Stimulated activated CD4-positive, alpha-beta T cell treated with anti-CD3 and anti-CD28 coated beads, Interleukin-12 subunit alpha, Interleukin-12 subunit beta, amount 100 ng/mL, for 24 hours (primary cell): ENCODE measurements at places on chromosomes 7 and 10.

DNA sequence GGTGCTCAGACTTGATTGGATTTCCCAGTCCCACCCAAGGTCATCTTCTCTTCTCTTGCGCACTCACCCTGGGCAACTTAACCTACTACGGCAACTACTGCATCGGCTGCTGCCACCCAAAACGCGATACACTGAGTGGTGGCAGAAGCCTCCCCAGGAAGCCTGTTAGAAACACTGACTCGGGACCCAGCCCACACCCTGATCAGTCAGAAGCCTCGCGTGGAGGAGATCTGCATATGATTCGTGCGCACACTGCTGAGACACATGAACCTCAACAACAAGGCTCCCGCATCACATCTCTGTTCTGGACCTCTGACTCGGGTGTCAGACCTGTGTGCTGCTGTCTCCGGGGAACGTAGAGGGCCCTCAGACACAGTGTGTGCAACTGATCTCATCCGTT, 419.5 kb downstream of the PAXIP1 start:
- DNase-seq: no peak

GRCh38 chr10:61870526-61870895, 31.0 kb upstream of the ARID5B start:
- no peak for DNase-seq

DNA sequence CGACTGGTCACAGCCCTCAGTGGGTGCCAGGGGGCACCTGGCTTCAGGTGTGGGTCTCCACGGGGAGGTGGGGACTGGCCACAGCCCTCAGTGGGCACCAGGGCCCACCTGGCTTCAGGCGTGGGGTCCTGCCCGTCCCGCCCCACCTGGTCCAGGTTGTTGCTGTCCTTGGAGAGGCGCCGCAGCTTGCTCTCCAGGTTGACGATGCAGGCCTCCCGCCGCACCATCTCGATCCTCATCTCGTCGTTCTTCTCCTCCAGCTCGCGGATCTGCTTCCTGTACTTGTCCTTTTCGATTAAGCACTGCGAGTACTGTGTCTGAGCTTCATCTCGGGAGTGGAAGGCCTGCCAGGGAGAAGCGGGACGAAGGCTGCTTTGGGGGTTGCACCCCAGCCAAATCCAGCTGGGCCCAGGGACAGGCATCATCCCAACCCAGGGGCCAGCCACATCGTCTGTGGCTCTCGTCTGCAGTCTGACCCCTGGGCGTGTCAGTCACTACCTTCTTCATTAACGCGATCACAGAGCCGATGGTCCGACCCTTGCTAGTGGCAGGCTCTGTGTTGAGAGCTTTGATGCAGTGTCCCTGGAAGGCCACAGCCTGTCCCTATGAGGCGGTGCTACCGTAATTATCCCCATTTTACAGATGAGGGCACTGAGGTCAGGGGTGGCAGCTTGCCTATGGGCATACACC, 92.9 kb upstream of the GNA12 start:
- DNase-seq: no peak

- no peak for DNase-seq
Measured at GRCh38 chr10:74862625-74863024, 36.2 kb downstream of the KAT6B start.

- no peak for DNase-seq
Measured at GRCh38 chr10:14439451-14440259, 108.9 kb upstream of the FRMD4A start.

DNA sequence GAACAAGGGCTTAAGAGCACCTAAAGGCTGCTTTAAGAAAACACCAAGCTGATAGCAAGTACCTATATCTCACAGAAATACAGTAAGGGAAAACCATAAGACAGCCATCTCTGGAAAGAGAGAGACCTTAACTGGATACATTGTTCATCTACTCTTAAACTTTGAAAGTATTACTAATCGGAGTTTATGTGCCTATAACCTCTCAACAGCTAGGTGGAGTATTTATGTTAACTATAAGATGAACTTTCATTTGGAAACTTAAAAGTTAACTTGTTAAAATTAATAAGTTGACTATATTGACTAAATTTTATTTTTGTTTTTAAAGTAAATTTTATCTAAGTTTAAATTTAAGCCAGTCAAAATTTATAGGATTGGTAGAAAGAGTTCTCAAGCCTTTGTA, 90.6 kb downstream of the USP6NL start:
- no peak for DNase-seq

GRCh38 chr7:24778543-24779282, 21.4 kb upstream of the GSDME start:
- DNase-seq: no peak

- no peak for DNase-seq
Measured at GRCh38 chr10:241451-241850, 106.2 kb downstream of the ZMYND11 start.

DNA sequence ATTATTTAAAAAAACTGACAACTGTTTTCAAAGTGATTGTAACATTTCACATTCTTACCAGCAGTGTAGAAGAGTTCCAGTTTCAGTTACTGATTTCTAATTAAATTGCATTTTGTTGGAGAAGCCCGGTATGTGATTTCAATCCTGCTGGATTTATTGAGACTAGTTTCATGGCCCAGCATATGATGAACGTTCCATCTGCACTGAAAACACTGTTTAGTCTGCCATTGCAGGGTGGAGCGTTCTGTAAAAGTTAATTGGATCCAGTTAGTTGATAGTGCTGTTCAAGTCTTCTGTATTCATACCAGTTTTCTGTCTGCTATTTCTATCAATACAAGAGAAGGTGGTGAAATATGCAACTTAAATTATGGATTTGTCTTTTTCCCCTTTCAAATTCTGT, 37.3 kb upstream of the CCNY start:
- DNase-seq: no peak

DNA sequence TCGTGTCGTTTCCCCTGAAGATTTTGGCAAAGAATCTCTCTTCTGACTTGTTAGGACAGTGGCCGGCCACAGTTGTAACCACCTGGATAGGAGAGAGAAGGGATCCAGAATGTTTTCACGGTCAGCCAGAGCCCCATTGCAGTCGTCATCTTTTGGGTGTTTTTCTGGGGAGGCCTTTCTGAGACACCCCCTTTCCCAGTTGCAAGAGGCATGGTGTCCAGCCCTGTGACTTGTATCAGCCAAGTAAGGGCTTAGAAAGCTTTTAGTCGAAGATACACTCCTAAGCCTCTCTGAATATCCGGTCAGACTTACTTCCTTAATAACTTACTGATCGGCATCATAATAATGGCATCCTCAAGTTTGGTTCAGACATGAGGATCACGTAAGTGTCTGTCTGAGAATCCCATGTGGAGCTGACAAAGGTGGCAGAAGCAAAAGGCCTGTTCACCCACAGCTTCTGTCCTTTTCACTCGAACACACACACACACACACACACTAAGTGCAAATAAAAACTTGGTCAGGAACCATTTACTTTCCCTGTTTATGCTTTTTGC, 435.7 kb upstream of the GALNT17 start:
- no peak for DNase-seq

- DNase-seq: no peak
Measured at GRCh38 chr7:106418526-106418925, 133.7 kb upstream of the NAMPT start.

DNA sequence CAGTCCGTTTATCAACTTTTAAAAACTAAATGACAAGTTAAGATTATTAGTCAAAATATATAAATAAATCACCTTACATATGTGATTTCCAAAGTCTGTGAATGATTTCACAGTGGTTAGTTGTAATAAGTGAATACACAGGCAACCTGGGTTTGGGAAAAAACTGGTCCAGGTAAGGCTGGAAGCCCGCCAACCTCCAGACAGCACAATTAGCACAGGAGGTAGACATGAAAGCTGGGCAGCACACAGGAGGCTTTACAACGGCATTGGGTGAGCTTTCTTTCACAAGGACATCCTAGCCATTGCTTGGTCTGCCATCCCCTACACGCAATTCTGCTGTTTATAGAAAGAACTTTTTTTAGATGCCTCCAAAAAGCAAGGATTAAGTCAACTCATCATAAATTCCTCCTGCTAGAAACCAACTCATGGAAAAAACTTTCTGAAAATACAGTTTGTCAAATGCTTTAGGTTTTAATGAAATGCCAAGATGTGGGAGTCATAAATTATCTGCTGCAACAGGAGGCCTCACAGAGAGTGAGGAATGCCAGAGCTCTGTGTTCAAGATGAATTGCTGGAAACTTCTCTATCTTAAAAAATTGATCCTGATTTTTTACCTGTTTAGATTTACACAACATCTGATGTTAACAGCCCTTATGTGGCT, 346.8 kb upstream of the NFE2L3 start:
- DNase-seq: no peak

- DNase-seq: no peak
Measured at GRCh38 chr7:149367418-149368180, 93.3 kb downstream of the ZNF777 start.

GRCh38 chr7:18213652-18214051, 186.0 kb upstream of the PRPS1L1 start:
- DNase-seq: no peak

DNA sequence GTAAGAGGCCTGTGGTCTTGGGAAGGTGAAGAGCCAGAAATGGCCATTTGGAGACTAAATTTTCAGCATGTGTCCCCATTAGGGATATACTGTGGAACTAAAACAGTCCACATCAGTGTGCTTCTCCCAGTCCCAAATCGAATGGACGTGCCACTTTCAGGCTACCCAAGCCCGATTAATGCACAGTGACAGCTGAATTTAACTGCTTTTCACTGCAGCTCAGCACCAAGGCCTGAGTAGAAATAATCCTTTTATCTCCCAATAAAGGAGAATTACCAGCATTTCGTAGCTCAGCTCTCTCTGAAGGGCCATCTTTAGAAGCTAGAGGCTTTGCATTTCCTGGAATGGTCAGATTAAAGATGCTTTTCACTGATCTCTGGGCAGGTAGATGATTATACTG, 183.3 kb downstream of the NPSR1 start:
- no peak for DNase-seq

GRCh38 chr7:93359520-93360198, 127.5 kb downstream of the VPS50 start:
- DNase-seq: no peak

DNA sequence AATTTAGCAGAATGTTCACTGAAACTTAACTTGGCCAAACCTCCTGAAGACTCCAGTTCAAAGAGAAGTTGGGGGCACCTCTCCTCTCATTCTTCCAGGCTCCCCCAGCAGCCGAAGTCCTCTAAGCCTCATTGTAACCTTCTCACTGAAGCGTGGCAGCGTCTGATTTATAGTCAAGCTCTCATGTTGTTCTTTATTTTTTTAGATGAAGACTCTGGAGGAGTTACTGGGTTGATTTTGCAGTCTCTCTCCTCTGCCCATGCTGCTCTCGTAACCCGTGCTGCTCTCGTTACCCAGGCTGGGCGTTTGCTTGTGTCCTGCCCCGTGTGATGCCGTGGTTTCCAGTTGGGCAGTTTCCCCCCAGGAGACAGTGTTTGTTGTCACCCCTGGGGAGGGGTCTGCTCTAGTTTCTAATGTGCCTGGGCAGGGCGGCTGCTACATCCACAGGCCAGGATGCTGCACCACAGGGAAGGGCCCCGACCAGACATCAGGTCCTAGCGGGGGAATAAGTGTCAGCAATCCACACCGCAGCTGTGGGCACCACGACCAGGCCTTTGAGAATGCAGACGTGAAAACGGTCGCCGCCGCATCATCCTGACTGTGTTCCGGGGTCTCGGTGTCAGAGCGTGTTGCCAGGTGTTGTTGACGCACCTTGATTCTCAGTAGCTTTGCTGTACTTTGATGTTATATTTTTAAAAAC, 65.2 kb downstream of the WDR37 start:
- DNase-seq: no peak

DNA sequence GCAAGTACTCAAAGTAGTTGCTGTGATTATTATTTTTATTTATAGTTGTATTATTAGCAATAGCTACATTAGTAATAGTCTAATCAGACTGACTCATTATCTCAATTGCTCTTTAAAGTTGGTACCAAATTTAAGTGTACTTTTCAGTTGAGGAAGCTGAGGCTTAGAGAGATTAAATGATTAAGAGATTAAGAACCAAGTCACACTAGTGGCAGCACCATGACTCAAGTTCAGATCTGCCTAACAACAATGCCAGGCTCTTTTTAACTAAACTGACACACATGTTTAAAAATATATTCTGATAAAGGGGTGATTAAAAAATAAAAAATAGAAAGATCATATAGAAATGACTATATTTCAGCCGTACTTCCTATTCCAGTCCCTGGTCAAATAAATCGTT, 42.0 kb downstream of the FZD1 start:
- DNase-seq: no peak

- DNase-seq: no peak
Measured at GRCh38 chr10:128092454-128092853, 33.8 kb downstream of the MKI67 start.

GRCh38 chr10:100749309-100750217, 4.2 kb downstream of the PAX2 start:
- no peak for DNase-seq

- no peak for DNase-seq
Measured at GRCh38 chr10:75772153-75772887, 340.9 kb downstream of the LRMDA start.

DNA sequence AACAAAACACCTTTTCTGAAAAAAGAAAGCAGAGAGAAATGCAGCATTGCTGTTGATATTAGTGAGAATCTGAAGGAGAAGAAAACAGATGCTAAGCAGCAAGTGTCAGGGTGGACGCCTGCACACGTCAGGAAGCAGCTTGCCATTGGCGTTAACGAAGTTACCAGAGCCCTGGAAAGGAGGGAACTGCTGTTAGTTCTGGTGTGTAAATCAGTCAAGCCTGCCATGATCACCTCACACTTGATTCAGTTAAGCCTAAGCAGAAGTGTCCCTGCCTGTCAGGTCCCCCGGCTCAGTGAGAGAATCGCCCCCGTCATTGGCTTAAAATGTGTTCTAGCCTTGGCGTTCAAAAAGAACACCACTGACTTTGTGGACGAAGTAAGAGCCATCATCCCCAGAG, 6.4 kb downstream of the RPP38 start:
- no peak for DNase-seq

GRCh38 chr10:83991986-83992753, 147.1 kb upstream of the GHITM start:
- DNase-seq: no peak

DNA sequence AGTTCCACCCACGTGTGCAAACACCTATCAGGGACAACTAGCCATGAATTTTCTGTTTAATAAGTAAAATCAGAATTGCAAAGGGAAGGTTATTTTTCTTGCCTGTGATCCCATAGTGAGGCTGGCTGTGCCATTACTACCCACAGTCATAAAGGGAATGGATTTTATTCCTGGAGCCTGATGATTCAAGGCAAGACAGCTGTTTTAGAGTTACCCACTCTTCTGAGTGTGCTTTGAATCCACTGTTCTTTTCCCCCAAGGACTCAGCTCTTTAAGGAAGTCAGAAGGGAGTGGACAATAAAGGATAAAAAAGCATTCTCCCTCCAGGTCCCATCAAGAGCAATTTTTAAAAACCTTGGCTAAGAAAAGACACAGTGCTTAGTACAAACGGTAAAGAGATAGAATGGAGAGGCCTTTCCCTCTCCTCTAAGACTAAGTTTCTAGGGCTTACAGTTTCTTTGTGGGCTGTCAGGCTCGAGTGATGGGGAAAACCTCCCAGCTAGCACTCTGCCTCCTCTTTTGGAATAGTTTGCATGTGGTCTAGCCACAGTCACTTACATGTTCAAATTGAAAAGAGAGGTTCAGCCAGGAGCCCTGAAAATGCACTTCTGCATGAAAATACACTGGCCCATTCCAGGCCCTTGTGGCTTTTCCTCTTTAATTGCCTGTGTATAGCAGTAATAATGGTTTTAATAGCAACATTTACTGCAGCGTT, 5.1 kb upstream of the LRRC4 start:
- DNase-seq: no peak

- DNase-seq: no peak
Measured at GRCh38 chr10:124401633-124402032, 17.1 kb downstream of the OAT start.
